Hair follicle dermal papilla cell (primary cell): ENCODE measurements at places on chromosomes 7 and 10. TPM values are rescaled to one million over a fixed set of nuclear protein-coding genes. Genes with fewer than 3 reads are reported as not detected.

The CYP26A1 gene
- not detected in 2 replicates for total RNA-seq

The FBXL13 gene
- total RNA-seq: 0.73 and 0.97 TPM in 2 replicates

The ZNF32 gene
- 33.3 and 33.9 TPM in 2 replicates for total RNA-seq

The NME8 gene
- total RNA-seq: not detected in 2 replicates

The OR9A2 gene
- not detected in 2 replicates for total RNA-seq

The DIP2C gene
- total RNA-seq: 23.0 and 32.0 TPM in 2 replicates

The CTBP2 gene
- total RNA-seq: 78.2 and 95.4 TPM in 2 replicates

The ZNF853 gene
- total RNA-seq: 0.24 and 0.32 TPM in 2 replicates

The HHEX gene
- total RNA-seq: 0.73 and 1.3 TPM in 2 replicates

The ZRANB1 gene
- 26.2 and 29.2 TPM in 2 replicates for total RNA-seq
